ENCODE measurements at places on chromosomes 7 and 10.

GRCh38 chr10:117239051-117239450 lies 1.9 kb upstream of the SLC18A2 start:
- no peak for DNase-seq

- no peak for DNase-seq
Observed at GRCh38 chr7:124791426-124791825, 25.8 kb upstream of the GPR37 start.

GRCh38 chr7:81501220-81501619 lies 268.6 kb downstream of the HGF start:
- DNase-seq, result no peak

GRCh38 chr7:2604608-2605174 lies 27.1 kb upstream of the TTYH3 start:
- no peak for DNase-seq

DNA sequence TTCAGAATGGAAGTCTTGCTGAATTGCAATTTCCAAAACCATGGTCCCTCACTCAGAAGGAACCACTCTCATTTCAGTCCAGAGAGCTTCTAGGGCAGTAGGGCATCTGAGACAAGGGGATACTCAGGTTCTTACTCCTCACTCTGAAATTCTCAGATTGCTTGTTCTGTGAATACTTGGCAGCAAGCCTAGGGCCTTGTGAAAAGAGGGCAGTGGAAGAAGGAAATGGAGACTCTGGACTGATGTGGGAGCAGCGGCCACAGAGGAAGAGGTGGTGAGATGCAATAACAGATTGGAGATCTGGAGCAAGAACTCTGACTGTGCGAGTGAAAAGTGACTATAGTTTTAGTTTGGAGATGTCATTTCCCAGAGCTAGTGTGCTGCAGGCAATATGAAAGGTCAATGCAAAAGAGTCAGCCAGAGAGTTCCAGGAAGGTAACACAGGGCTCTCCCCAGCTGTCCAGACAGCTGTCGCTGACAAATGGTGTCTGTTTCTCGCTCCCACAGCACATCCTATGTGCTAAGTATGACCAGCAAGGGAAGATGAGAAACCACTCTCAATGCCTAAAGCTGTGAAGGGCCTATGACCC lies 291.6 kb upstream of the KIAA1217 start:
- DNase-seq, result no peak

Data from GM12892 (cell line).